Stimulated activated CD4-positive, alpha-beta T cell treated with anti-CD3 and anti-CD28 coated beads, Interleukin-1b, Interleukin-23, amount 100 ng/mL, for 48 hours (primary cell): ENCODE measurements at places on chromosomes 13 and 19.

GRCh38 chr19:43518051-43518450 lies 8.9 kb downstream of the ETHE1 start:
- DNase-seq, result no peak

GRCh38 chr13:93220073-93220472 lies 6.5 kb upstream of the GPC6 start:
- DNase-seq, result no peak

DNA sequence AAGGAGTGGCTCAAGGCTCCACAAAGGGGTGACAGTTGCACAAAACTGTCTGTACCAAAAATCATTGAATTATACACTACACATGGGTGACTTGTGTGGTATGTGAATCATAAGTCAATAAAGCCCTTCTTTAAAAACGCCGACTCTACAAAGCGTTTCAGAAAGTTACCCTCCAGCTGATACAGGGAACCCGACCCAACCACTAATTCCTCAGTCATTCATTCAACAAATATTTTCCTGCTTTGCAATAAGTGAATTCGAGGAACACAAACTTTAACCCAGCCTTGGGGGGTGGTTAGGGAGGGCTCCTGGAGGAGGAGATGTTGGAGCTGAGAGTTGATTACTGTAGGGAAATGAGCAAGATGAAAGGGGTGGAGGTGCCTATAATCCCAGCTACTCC lies 32.0 kb downstream of the LTBP4 start:
- no peak for DNase-seq

DNA sequence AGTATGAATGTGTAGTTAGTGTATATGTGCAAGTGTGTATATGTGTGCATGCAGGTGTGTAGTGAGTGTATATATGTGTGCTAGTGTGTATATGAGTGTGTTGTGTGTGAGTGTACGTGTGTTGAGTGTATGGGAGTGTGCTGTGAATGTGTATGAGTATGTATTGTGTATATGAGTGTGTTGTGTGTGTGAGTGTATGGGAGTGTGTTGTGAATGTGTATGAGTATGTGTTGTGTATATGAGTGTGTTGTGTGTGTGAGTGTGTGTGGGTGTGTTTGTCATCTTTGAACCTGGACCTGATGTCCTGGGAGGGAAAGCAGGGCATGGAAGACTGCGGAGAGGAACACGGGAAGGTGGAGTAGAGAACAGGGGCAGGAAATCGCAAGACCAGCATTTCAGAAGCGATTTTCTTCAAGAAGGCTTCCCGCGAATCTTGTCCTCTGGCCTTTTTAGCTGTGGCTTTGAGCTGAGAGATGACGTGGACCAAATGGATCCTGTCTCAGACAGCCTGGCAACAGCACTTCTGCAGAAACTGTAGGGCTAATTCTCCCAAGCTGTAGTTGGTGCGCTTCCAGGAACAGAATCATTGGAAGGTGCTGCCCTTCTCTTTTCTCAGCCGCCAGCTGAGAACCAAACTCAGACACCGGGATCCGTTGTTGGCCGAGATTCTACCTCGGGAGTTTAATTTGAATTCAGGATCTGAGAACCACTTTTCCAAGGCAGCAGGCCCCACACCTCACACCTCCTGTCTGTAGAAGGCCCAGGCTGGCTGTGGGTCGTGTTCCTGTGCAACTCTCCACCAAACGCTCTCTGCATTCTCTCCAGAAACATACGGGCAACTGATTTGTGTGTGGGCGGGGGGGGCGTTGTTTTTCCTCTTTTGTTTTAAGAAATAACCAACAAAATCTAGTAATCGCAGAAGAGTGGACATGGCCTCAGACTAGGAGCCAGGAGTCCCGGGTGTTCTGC lies 94.7 kb upstream of the RAP2A start:
- no peak for DNase-seq

GRCh38 chr13:30510091-30510490 lies 44.4 kb upstream of the HMGB1 start:
- DNase-seq, result no peak

- DNase-seq, result peak; percentile 89
These were observed at the start of gene ZNF225 for GRCh38 chr19:44113138-44113783. TSS of gene ZNF225 (plus strand) at chr19:44113399. CDS start at chr19:44115828, 2,429 bp downstream.

- DNase-seq, result no peak
These were observed 846 bp downstream of the ZNF790 start for GRCh38 chr19:36837176-36837905.

GRCh38 chr19:49932041-49932451 lies 2.7 kb upstream of the NUP62 start:
- no peak for DNase-seq

- no peak for DNase-seq
These were observed 32.2 kb downstream of the MYO9B start for GRCh38 chr19:17107546-17108452.

DNA sequence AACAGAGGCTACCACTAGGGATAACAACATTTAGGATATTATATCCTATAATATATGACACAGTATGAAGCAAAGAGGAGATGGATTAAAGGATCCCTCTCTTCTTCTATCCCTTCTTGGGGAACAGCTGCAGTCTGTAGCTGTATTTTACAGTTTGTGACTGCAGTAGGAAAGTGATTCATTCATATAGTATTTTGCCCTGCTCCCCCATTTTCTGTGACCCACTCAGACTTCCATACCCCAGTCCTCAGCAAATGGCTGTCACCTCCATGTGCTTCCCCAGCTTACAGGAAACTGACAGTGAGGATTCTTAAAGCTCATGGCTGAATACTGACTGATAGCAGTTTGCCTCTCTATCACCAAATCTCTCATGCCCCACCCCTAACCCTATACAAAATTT lies 27.5 kb downstream of the MICU2 start:
- DNase-seq, result no peak
